ENCODE measurements at places on chromosomes 3 and 15.

DNA sequence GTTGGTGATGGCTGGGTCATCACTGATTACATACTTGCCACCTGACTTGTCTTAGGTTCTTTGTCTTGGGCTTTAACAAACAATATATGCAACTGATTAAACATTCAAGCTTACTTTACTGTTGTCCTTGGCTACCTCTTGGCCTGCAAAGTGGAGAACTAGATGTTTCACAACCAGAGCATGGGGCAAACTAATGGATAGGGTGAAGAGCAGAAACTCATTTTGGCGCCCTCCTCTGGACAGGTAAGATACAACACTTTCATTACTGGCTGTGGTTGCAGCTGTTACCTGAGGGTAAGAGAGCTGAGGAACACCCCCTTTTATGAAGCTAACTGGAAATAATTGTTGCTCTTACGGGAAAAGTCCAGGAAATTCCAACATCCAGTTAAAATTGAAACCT, 262.1 kb downstream of the NAALADL2 start:
- DNase-seq, result no peak

GRCh38 chr3:153957421-153957820, 163.8 kb upstream of the ARHGEF26 start:
- DNase-seq, result no peak

DNA sequence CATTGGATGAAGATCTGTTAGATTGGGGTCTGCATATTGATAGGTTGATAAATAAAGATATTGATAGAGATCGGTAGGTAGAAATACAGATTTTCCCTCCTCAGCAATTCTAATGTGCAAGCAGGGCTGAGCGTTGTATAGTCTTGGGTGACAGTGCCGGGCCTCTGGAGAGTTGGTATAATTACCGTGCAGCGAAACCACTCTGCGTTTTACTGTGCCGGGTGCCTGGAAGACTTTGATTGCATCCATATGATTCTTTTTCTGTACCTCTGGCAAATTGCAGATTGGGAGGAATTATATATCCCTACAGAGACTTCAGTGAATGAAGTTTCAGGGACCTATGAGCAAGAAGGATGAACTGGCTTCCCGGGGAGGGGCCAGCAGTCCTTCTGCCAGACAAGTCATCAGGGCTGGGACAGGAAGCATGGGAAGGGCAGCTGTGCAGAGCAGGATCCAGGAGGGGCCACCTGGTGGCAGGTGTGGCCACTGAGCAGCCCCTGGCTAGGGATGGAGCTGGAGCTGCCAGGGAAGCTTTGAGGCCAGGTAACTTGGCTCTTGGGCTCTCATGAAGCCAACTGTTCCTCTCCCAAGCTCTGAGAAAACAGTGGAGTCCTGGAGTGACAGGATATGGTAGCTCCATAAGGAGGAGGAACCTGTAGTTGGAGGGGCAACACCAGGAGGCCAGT, 132.5 kb downstream of the APBA2 start:
- no peak for DNase-seq

GRCh38 chr15:34651997-34652725, 68.7 kb upstream of the GOLGA8B start:
- DNase-seq, result no peak

- DNase-seq, result no peak
Observed at GRCh38 chr15:26294059-26294689, 431.0 kb upstream of the ATP10A start.

GRCh38 chr3:54538346-54538745, 389.5 kb downstream of the LRTM1 start:
- no peak for DNase-seq

DNA sequence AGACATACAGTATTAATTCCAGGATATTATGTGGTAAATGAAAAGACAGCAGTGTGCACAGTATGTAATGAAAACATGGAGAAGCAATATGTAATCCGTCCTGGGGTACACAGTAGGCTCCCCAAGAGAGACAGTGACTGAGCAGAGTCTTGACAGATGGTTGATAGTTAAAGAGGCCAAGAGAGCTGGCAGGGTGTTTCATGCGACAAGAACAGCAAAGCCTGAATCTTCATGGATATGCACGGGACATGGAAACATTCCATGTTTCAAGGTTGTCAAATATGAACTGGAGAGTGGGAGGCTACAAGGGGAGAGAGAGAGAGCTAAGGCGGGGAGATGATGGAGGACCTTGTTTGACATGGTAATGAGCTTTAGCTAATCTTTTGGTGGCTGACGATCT, 338.4 kb downstream of the IL5RA start:
- no peak for DNase-seq

DNA sequence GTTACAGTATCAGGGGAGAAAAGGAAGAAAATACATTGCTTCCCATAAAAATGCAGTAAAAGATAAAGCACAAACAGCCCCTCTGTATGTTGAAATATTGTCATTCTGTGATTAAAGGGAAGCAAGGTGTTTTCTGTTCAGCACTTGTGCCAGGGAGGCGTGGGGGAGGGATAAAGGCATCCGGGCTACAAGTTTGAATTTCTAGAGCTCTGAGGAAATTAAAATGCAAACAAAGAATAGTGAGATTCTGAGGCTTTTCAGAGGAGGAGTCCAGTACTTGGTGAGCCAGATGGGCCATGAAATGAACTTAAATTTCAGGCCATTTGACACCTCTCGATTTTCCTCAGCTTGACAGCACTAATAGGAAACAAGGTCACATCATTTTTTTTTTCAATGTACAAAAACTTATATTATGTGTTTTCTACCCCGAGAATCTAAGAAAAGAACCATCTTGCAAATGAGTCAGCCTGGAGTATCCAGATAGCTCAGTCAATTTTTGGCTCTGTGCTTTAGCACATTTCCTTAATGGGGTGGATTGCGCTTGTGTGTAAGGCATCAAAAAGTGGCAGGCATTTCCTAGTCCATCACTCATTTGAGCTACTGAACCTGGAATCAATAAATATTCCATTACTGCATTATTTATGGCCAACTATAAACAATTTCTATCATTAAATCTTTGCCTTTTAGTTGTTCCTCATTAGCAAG, 640.8 kb upstream of the TBL1XR1 start:
- DNase-seq, result no peak

DNA sequence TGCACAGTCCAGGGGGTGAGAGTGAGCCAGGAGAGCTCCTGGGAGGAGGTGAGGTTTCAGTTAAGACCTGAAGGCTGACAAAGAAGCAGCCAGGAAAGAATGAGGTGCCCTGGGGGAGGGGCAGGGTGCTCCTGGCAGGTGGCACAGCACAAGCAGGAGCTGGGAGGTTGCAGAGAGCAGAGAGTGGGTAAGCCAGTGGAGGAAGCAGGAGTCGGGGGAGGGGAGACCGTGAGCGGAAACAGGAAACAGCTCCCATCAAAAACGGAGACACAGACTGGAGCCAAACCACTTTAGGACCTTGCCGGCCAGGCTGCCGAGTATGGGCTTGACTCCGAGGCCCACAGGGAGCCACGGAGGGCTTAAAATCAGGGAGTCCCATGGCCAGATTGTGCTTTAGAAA, 12.1 kb upstream of the FBLN2 start:
- no peak for DNase-seq

DNA sequence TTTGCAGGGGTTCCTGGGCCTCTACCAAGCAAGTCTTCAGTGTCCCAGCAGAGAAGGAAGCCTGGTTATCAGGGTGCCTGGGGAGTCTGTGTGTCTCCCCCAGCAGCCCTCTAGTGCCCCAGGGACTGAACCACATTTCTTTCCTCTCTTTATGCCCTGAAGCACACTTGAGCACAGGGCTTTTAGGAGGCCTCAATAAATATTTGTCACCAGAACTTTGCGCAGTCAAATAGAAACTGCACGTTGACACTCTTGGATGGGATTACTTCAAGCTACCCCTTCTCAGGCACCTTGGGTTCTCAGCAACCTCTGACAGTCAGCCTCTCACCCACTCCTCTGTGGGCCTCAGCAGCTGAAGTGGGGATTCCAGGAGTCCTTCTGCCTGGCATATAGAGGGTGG, 226.6 kb upstream of the HES1 start:
- no peak for DNase-seq

- DNase-seq, result no peak
Observed at GRCh38 chr3:103195216-103195615, 760.4 kb downstream of the ZPLD1 start.

DNA sequence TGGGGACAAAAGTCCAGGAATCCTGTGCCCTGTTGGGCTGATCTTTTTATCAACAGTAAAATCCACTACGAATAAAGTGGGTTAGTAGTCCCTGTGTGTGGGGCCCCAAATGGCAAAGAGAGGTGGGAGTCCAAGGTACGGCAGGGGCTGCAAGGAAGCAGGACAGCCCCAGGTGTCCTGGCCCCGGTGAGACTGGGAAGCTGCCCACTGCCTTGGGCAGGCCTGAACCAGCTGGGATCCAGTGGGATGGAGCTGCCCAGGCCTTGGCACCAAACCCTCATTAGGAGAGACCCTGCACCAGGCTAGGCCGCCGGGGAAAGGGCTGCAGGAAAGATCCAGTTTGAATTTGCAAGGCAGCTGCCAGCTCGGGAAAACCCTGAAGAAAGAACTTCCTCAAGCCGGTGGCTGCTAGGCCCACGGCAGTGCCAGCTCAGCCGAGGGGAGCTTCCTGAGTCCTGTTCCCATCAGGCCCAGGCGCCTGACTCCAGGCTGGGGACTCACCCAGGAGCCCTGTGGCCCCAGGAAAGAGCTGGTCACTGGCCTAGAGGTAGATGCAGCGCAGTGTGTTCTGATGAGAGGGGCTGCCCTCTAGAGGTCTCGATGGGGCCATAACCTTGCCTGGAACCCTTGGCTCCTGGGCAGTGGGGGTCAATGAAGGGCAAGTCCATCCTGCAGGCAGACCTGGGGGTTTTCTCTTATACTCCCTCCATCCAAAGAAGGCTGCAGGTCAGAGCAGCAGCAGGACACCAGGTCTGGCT, 14.4 kb upstream of the GNAI2 start:
- DNase-seq, result no peak

GRCh38 chr3:86929046-86929445, 61.9 kb downstream of the VGLL3 start:
- DNase-seq, result no peak

DNA sequence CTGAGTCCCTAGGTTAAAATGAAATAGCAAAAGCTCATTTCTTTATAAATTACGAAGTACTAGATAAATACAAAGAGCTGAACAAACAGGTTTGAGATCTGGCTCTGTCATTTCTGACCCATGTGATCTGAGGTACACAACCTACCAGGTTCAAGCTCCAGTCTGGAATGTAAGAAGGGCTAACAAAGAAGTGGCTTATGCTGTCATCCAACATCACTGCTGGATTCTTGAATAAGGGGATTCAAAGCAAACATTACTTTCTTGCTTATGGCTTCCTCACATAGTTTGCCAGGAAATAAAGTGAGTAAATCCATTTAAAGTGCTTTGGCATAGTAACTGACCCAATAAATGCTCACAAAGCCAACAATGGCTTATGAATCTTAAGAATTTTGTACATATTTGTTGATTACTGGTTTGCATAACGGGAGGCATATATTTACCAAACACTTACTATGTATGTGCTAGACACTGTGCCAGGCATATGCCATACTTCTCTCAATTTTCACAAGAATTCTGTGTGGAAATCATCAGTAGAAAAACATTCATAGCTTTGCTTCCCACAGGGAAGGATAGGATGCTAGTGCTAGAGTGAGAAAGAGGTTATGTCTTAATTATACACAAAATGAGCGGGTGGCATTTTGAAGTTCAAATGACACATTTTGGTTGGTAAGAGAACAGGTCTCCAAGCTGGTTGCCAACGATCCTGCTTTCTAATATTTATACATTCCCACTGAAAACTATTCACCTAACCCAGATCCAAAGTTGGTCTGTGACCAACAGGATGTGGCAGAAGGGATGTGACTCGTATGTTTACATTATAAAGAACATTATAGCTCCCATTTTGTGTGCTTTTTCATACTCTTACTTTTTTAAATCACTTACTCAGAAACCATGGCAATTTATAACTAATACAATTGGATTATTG, 38.7 kb upstream of the CSPG5 start:
- no peak for DNase-seq

DNA sequence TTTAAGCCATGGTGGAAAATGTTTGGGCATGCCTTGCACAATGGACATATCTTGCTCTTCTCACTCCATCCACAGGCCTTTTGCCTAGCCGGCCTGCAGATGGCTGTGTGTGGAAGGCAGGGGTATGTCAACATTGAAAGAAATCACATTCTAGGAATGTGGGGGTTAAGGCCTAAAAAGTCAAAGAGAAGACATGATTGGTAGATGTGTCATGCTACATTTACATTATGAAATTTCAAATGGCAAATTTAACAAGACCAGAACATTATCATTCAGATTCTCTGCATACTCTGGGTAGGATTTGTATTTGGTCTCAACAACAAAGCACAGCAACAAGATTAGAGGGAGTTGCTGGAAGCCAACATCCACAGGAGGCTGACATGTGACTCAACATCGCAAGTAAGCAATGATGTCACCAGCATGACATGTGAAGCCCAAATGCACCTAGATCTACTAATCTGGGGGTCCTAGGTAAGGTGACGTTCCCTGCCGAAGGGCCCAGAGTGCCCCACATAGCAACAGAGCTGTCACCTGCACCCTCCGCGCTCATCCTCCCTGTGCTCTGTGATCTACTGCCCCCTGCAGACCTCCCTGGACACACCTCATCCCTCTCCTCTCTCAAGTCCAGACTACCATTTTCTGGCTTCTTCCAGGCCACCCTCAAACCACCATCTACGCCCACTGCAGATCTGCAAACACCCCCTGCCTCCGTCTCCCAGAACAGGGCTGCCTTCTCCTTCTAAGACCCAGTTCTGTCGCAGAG, 39.4 kb downstream of the CLDN18 start:
- DNase-seq, result no peak

DNA sequence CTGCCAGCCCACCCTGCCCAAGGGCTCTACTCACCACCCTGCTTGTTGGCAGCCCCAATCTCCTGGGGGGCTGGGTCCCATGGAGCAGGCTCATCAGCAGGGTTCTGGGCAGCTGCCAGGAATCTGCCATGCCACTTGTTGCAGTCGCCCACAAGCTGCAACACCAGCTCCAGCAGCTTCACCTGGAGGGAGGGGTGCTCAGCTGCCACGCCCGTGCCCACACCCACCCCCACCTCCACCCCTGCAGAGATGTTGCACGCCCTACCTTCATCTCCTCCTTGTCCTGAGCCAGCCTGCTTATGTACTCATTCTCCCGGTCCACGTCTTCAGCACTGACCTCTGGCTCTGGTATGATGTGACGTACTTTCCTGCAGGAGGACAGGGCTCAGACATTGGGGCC, 77.9 kb upstream of the C2CD4B start:
- DNase-seq, result no peak

DNA sequence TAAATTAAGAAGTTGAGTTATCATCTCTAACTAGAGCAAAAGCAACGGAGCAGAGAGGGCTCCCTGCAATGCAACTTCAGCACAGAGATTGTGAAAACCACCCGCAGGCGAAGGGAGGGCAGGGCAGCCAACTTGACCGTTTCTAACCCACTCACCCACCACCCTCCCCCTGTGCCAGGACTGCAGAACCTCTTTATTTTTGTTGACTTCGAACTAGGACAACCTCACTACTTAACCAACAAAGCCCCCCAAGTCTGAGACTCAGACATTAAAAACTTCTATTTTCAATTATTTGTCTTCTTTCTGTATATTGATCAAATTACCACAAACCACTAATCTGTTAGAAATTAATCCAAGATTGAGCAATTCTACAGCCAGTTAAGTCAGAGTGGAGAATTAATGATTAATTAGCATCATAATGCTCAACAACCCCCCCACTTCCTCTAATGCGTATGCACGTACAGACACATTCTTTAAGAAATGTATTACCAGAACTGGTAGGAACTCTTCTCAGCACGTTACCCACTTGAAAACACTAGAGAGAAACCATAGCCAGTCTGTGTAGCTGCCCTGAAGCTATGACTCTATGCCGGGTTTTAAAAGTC, 2.0 kb downstream of the MGLL start:
- no peak for DNase-seq

Measured in CD4-positive, alpha-beta T cell treated with Interleukin-1 beta for 1 hour (primary cell).